ENCODE measurements at places on chromosomes 3 and 15.

- peaks cover 48% of the 10 kb centered on the region for H3K4me1 ChIP-seq
- no peak overlapping the region for H3K27ac ChIP-seq
- no peaks in the 10 kb centered on the region for H3K36me3 ChIP-seq
- no peak overlapping the region for H3K4me3 ChIP-seq
- DNase-seq: no peak
These were observed 435.0 kb downstream of the SHQ1 start for GRCh38 chr3:72413228-72413627.

DNA sequence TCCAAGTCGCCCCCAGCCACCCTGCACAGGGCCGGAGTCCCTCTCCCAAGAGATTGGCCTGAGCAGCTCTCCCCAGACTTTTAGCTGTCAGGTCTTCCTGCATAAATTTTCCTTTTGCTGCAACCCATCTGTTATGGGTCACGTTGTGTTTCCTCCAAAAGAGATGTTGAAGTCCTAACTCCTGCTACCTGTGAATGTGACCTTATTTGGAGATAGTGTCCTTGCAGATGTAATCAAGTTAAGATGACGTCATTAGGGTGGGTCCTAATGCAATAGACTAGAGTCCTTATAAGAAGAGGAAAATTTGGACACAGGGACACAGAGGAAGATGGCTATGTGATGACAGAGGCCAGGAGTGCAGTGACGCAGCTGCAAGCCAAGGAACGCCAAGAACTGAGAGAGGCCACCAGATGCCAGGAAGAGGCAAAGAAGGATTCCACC is 13.2 kb upstream of the SLC6A6 start:
- H3K4me3 ChIP-seq: no peak overlapping the region
- no peaks in the 10 kb centered on the region for H3K36me3 ChIP-seq
- DNase-seq: no peak
- H3K4me1 ChIP-seq: peaks cover 2% of the 10 kb centered on the region
- peaks cover 12% of the 10 kb centered on the region for H3K27me3 ChIP-seq

- H3K4me3 ChIP-seq: no peak overlapping the region
- H3K36me3 ChIP-seq: no peaks in the 10 kb centered on the region
- H3K27me3 ChIP-seq: peaks cover 6% of the 10 kb centered on the region
These were observed 194.1 kb upstream of the ZBTB20 start for GRCh38 chr3:115341208-115341607.

- H3K27ac ChIP-seq: no peak overlapping the region
- H3K4me3 ChIP-seq: no peak overlapping the region
- H3K4me1 ChIP-seq: peaks cover 5% of the 10 kb centered on the region
These were observed 66.4 kb upstream of the NR2E3 start for GRCh38 chr15:71743861-71744382.

DNA sequence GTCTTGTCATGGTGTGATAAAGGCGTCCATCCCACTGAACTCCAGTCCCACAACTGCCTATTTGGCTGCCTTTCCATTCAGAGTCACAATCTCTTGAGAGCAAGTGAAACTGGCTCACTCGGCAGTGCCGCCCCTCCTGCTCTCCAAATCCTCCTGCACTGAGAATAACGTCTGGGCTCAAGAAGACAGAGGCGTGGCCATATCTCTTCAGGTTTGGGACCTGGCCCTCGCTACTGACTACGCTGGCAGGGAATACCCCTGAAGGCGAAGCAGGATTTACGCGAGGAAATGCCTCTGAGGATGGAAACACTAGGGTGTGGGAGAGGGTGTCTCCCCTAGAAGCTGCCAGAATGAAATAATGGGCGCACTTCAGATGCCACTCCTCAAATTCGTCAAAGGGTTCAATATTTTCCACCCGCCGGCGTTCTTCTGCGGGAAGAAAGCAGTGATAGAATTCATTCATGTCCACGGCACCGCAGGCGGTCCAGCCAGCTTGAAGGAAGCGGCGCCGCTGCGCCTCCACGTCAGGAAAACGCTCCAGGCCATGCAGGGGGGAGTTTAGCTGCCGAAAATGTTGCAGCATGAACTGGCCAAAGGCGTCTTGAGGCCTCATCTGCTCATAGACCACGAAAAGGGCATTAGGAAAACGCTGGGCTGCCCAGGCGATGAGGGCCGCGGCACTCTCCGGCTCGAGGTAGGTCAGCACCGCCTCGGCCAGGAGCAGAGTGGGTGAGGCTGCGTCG is 985 bp downstream of the LCMT2 start:
- peaks cover 2% of the 10 kb centered on the region for H3K36me3 ChIP-seq
- peak; percentile 12 for DNase-seq

- DNase-seq: no peak
- no peak overlapping the region for H3K27ac ChIP-seq
- no peaks in the 10 kb centered on the region for H3K4me1 ChIP-seq
- no peak overlapping the region for H3K4me3 ChIP-seq
- H3K27me3 ChIP-seq: peaks cover 12% of the 10 kb centered on the region
These were observed 76.6 kb upstream of the CPOX start for GRCh38 chr3:98670020-98670419.

DNA sequence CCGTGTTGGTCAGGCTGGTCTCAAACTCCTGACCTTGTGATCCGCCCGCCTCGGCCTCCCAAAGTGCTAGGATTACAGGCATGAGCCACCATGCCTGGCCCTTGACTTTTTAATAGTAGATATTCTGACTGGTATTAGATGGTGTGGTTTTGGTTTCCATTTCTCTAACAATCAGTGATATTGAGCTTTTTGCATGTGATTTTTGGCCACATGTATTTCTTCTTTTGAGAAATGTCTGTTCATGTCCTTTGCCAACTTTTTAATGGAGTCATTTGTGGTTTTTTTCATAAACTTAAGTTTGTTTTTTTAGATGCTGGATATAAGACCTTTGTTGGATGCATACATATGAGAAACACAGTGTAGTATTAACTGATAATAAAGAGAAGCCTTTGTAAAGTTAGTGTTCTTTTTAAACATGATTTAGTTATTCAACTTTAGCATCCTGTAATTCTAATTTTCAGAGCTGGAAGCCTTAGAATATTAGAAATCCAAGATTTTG is 280.8 kb downstream of the RBMS3 start:
- DNase-seq: no peak
- H3K4me3 ChIP-seq: no peak overlapping the region
- no peaks in the 10 kb centered on the region for H3K36me3 ChIP-seq
- H3K27ac ChIP-seq: no peak overlapping the region

- H3K4me1 ChIP-seq: peaks cover 19% of the 10 kb centered on the region
- no peaks in the 10 kb centered on the region for H3K27me3 ChIP-seq
- DNase-seq: no peak
- no peak overlapping the region for H3K4me3 ChIP-seq
- peaks cover 17% of the 10 kb centered on the region for H3K36me3 ChIP-seq
- H3K27ac ChIP-seq: no peak overlapping the region
These were observed 16.4 kb downstream of the CLK3 start for GRCh38 chr15:74631935-74632560.

- H3K4me3 ChIP-seq: peak overlapping the region; percentile 79
- no peaks in the 10 kb centered on the region for H3K36me3 ChIP-seq
- DNase-seq: no peak
- H3K4me1 ChIP-seq: peaks cover 14% of the 10 kb centered on the region
- H3K27ac ChIP-seq: peak overlapping the region; percentile 88
These were observed 31.4 kb upstream of the TIPARP start for GRCh38 chr3:156642750-156643728.

GRCh38 chr3:197030379-197031314 is 1.0 kb upstream of the MELTF start:
- peak overlapping the region; percentile 70 for H3K4me3 ChIP-seq
- peaks cover 8% of the 10 kb centered on the region for H3K27me3 ChIP-seq
- no peak for DNase-seq

GRCh38 chr3:8472549-8472948 is 29.1 kb upstream of the LMCD1 start:
- H3K27ac ChIP-seq: no peak overlapping the region
- H3K4me1 ChIP-seq: no peaks in the 10 kb centered on the region
- no peaks in the 10 kb centered on the region for H3K36me3 ChIP-seq
- no peak overlapping the region for H3K4me3 ChIP-seq

- H3K27me3 ChIP-seq: peaks cover 40% of the 10 kb centered on the region
- no peak overlapping the region for H3K27ac ChIP-seq
- no peak overlapping the region for H3K4me3 ChIP-seq
- no peak for DNase-seq
- H3K36me3 ChIP-seq: no peaks in the 10 kb centered on the region
These were observed 63.6 kb downstream of the RYR3 start for GRCh38 chr15:33374226-33374914.

DNA sequence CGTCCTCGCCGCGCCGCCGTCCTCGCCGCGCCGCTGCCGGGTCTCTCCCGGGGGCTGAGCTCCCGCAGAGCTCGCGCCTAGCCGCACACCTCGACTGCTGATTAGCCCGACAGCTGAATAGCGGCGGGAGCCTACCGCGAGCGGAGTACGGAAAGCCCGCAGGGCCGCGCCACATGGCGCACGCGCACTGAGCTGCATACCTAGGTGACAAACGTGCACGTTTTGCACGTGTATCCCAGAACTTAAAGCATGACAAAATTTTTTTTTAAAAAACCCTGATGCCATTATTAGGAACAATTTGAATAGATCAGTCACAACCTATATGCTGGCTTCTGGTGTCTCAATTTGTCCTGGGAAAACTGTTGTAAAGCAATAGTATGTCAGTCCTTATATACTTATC is at the start of gene GOLGA8A:
GOLGA8A (minus strand) TSS at position 122 of the 400 bp plus-strand sequence. CDS start 48,117 bp downstream, outside the sequence.
- peaks cover 27% of the 10 kb centered on the region for H3K4me1 ChIP-seq
- H3K27ac ChIP-seq: peak within 1 kb of the TSS; percentile 93
- DNase-seq: peak; percentile 59
- H3K27me3 ChIP-seq: no peaks in the 10 kb centered on the region
- H3K4me3 ChIP-seq: peak within 1 kb of the TSS; percentile 97
- H3K36me3 ChIP-seq: peaks cover 2% of the 10 kb centered on the region

DNA sequence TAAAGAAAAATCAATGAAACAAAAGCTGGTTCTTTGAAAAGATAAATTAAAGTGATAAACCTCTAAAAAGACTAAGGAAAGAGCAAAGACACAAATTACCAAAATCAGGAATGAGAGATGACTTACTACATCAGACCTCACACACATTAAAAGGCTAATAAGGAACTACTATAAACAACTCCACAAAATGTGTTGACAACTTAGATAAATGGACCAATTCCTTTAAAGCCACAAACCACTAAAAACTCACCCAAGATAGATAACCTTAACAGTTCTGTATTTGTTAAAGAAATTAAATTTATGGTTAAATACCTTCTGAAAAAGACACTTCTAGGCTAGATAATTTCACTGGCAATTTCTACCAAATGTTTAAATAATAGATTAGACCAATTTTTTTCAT is 170.4 kb downstream of the SMAD6 start:
- peaks cover 2% of the 10 kb centered on the region for H3K4me1 ChIP-seq
- no peak for DNase-seq
- peaks cover 48% of the 10 kb centered on the region for H3K27me3 ChIP-seq
- peaks cover 5% of the 10 kb centered on the region for H3K36me3 ChIP-seq
- no peak overlapping the region for H3K4me3 ChIP-seq

DNA sequence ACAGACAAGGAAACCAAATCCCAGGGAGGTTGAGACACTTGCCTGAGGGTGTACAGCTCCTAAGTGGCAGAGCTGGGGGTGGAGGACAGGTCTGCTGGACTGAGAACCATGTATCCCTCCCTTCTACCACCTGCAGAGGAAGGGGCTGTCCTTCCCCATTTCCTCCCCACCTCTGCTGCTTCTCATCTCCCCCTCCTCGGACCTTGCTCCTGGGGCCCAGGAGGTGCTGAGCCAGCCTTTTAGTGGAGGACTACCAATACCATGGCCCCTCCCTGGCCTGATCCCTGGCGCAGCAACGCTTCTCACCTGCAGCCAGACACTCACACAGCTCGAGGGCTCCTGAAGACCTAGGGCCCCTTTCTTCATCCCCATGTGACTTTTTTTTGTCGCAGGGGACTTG is 50.4 kb downstream of the IDH2 start:
- H3K36me3 ChIP-seq: no peaks in the 10 kb centered on the region
- peaks cover 39% of the 10 kb centered on the region for H3K4me1 ChIP-seq
- no peak for DNase-seq
- H3K27me3 ChIP-seq: no peaks in the 10 kb centered on the region

- no peaks in the 10 kb centered on the region for H3K36me3 ChIP-seq
- peaks cover 33% of the 10 kb centered on the region for H3K4me1 ChIP-seq
- DNase-seq: no peak
- no peaks in the 10 kb centered on the region for H3K27me3 ChIP-seq
- H3K4me3 ChIP-seq: peak overlapping the region; percentile 94
These were observed 1.9 kb downstream of the TKT start for GRCh38 chr3:53253707-53254508.

DNA sequence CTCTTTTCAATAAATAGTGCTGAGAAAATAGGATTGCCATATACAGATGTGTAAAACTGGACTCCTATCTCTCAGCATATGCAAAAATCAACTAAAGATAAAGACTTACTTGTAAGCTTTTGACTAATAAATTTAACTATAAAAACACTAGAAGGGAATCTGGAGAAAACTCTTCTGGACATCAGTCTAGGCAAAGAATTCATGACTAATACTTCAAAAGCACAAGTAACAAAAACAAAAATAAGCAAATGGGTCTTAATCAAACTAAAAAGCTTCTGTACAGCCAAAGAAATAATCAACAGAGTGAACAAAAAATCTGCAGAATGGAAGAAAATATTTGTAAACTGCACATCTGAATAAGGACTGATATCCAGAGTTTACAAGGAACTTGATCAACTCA is 1122.2 kb downstream of the TBL1XR1 start:
- no peaks in the 10 kb centered on the region for H3K27me3 ChIP-seq
- DNase-seq: no peak
- H3K36me3 ChIP-seq: no peaks in the 10 kb centered on the region
- H3K4me3 ChIP-seq: no peak overlapping the region

DNA sequence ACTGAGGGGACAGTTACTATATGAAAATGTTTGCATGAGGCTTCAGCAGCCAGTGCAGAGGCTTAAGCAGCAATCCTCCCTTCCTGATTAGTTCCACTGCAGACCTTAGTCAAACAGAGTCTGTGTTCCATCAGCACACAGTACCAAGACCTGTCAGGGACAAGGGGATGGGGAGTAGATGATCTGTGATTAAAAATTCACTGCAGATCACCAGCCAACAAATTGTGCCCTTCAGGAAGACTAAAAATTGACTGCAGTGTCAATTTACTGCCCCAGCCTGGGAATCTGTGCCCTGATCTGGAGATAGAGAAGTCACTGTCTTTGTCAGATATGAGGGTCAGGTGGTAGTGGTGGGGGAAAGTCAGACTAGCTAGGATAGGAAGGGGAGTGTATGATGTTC is 13.8 kb upstream of the NMNAT3 start:
- no peak overlapping the region for H3K27ac ChIP-seq
- no peak for DNase-seq
- no peak overlapping the region for H3K4me3 ChIP-seq

- H3K27ac ChIP-seq: no peak overlapping the region
- no peak for DNase-seq
- H3K27me3 ChIP-seq: peaks cover 19% of the 10 kb centered on the region
These were observed 42.9 kb downstream of the CTDSPL start for GRCh38 chr3:37904601-37905000.

- H3K27ac ChIP-seq: peak overlapping the region; percentile 89
- peak overlapping the region; percentile 15 for H3K4me3 ChIP-seq
- H3K4me1 ChIP-seq: peaks cover 38% of the 10 kb centered on the region
- no peak for DNase-seq
- H3K27me3 ChIP-seq: no peaks in the 10 kb centered on the region
These were observed 2.8 kb downstream of the CHCHD4 start for GRCh38 chr3:14121859-14122258.

All from T-helper 17 cell (primary cell).